ENCODE measurements at places on chromosomes 12 and 14. TPM values are rescaled to one million over a fixed set of nuclear protein-coding genes. Genes with fewer than 3 reads are reported as not detected.

The MYH6 gene
- total RNA-seq: 0.07 TPM

The NFE2 gene
- total RNA-seq: not detected

DNA sequence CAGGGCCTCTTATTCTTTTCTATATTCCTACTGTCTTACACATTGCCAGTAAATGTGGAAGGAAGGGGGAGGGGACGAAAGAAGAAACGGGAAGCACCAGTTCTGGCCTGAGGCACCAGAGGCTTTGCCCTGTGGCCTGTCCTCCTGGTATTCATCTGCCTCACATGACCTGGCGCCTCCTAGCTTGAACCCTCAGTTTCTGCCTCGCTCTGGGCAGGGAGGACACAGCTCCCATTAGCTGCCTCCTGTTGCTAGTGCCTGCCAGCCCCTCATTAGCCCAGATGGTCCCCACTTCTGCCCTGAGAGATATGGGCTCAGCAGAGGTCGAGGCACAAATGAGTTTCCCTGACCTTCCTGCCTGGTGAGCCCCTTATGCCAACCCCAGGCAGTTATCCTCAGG, 3.0 kb upstream of the PLEKHG6 start:
- no peaks in the 10 kb centered on the region for H3K36me3 ChIP-seq
- no peak overlapping the region for H3K4me3 ChIP-seq
- H3K4me1 ChIP-seq: no peaks in the 10 kb centered on the region
- no peak overlapping the region for H3K27ac ChIP-seq
- peaks cover 33% of the 10 kb centered on the region for H3K27me3 ChIP-seq
- no peak for DNase-seq

DNA sequence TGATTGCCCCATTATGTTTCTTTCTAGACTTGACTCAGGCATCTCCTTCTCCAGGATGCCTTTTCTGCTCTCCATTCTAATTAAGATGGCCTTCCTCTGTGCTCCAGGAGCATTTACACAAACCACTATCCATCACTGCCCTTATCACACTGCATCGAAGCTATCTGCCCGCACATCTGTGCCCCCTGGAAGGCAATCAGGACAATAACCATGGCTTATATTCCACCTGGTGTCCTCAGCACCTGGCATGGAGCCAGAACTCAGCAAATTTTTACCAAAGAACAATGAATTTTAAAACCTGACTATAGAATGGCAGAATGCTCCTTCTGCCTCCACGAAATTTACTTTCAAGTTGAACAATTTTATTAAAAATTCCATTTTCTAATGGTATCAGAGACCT, 465.8 kb downstream of the APAF1 start:
- no peak overlapping the region for H3K27ac ChIP-seq
- H3K4me1 ChIP-seq: no peaks in the 10 kb centered on the region
- no peak overlapping the region for H3K4me3 ChIP-seq
- no peaks in the 10 kb centered on the region for H3K27me3 ChIP-seq
- DNase-seq: no peak

DNA sequence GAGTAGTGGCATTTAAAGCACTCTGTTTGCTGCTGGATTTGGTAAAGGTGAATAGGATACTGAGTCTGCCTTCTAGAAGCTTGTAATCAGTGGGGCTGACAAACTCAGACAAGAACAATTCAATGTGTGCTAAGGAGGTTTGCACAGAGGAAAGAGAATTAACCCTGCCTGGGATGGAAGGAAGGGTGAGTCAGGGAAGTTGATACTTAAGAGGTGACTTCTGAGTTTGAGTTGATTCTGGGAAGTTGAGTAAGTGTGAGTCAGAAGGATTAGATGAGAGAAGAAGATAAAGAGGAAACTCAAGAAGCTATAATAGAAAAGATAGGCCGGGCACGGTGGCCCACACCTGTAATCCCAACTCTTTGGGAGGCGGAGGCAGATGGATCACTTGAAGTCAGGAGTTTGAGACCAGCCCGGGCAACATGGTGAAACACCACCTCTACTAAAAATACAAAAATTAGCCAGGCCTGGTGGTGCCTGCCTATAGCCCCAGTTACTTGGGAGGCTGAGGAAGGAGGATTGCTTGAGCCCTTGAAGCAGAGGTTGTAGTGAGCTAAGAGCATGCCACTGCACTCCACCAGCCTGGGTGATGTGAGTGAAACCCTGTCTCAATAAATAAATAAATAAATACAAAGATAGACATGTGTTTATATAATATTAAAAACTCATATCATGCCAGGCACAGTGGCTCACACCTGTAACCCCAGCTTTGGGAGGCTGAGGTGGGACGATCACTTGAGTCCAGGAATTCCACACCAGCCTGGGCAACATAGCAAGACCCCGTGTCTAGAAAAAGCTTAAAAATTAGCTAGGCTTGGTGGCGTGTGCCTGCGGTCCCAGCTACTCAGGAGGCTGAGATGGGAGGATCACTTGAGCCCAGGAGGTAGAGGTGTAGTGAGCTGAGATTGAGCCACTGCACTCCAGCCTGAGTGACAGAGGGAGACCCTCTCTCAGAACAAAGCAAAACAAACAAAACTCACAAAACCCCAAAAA, 126.8 kb upstream of the CPM start:
- no peak overlapping the region for H3K27ac ChIP-seq
- H3K27me3 ChIP-seq: no peaks in the 10 kb centered on the region
- no peak for DNase-seq
- H3K36me3 ChIP-seq: no peaks in the 10 kb centered on the region
- H3K4me1 ChIP-seq: peaks cover 12% of the 10 kb centered on the region

DNA sequence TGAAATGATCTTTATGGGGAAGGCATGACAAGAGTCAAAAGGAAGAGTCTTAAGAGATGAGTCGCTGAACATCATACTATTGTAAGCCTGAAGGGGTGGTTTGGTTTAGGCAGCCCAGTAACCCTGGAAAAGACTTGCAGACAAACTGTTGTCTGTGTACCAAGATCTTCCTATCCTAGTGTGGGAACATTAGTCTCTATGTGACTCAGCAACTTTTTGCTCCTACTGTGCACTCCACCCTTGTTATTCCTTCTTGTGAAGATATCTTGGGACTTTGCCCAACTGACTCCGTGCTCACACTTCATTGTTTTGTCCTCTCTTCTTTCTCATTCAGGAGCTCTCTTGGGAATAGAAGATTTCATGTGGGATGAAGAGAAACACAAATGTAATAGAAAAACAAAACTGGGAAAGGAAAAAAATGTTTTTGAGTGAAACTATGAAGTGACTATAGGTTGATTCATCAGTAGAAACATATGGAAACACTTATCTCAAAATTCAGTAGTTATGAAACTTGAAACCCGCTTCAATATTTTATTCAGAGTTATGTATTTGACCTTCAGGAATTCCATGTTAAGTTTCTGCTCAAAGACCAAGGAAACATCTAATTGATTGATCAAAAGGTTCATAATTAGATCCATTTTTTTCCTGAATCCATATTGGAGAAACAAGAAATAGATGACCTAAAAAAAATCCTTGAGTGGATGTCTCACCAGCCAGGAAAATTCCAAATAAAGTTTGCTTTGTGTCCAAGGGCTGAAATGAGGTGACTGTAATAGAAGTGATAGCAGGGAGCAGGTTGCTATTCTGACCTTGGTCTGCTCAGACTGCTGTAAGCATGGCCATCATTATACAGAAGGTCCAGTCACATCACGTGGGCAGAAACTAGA, 67.2 kb downstream of the BTG1 start:
- H3K27me3 ChIP-seq: no peaks in the 10 kb centered on the region
- H3K27ac ChIP-seq: no peak overlapping the region
- H3K36me3 ChIP-seq: peaks cover 5% of the 10 kb centered on the region
- DNase-seq: no peak

DNA sequence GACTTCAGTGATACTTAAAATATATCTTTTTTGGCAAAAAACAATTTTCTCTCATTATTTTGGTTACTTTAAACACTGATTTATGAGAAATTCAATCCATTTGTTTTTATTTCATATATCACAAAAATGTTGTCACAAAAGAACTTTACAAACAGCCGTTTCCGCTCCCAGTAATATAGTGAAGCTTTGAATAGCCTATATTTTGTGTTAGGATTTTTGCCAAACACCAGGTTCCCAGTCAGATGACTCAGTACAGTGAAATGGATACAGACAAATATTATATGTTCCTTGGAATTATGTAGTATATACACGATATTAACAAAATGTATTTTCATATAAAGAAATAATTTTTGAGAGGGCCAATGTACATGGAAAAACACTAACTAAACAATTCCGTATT, 411.1 kb downstream of the CCER1 start:
- H3K36me3 ChIP-seq: no peaks in the 10 kb centered on the region
- no peaks in the 10 kb centered on the region for H3K27me3 ChIP-seq
- H3K4me1 ChIP-seq: no peaks in the 10 kb centered on the region
- H3K27ac ChIP-seq: no peak overlapping the region
- no peak for DNase-seq
- no peak overlapping the region for H3K4me3 ChIP-seq

DNA sequence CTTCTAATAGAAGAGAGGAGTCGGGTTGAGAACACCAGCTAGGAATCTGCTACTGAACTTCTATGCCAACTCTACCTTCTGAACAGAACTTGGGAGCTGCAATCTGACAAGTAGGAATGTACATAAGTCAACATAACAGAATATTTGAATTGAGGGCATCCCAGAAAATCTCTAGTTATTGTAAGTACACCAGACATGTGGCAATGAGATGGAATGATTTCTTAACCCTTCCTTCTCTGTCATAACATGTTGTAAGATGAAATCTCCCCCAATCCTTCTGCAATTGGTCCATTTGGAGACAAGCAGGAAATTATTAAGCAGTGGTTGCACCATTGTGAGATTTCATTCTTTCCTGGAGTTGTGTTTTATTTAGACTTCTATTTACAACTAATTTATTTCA, 68.7 kb upstream of the TMPO start:
- H3K4me3 ChIP-seq: no peak overlapping the region
- no peak overlapping the region for H3K27ac ChIP-seq
- no peaks in the 10 kb centered on the region for H3K4me1 ChIP-seq
- no peak for DNase-seq

- no peaks in the 10 kb centered on the region for H3K4me1 ChIP-seq
- no peaks in the 10 kb centered on the region for H3K27me3 ChIP-seq
- no peaks in the 10 kb centered on the region for H3K36me3 ChIP-seq
- H3K27ac ChIP-seq: peak overlapping the region; percentile 13
These were observed 153.9 kb downstream of the PIK3C2G start for GRCh38 chr12:18415227-18415626.

Measured in activated CD4-positive, alpha-beta T cell treated with anti-CD3 and anti-CD28 coated beads, Interleukin-2, amount 10 ng/mL, durations not matched to agents 7 days and 5 days (primary cell).